Ovary (tissue), 10 donors: ENCODE measurements at places on chromosomes 13 and 19. TPM values are rescaled to one million over a fixed set of nuclear protein-coding genes. Genes with fewer than 3 reads are reported as not detected.
A peak's percentile ranks its signal among the peaks of the same experiment; 100 is the strongest.

DNA sequence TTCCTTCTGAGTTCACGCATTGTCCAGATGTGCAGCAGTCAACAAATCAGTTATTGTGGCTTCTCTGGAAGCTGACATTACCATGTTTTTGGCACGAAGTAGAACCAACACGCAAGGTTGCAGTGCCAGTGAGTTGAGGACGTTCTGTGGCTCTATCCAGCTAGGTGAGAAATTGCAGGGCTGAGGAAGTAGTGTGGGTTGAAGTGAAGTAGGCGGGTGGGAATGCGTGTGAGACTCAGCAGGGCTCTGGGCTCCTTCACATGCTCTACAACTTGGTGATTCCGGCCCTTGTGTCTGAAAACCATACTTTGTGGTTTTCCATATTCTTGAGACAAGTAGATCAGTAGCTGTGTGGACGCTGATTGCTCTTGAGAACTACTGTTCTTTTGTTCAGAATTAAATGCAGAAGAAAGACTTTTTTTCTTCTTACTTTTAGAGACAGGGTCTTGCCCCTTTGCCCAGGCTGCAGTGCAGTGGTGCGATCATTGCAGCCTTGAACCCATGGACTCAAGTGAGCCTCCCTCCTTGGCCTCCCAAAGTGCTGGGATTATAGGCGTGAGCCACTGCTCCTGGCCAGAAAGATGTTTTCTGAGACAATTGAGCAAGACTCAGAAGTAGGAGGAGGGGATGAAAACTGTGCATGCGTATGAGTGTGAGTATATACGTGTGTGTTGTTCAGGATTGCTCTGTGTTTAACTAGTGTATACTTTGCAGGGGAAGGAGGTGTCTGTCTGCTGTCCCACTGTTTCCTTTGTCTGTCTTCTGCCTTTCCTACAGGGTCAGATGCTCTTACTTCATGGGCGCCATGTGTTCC lies 46.2 kb downstream of the GATAD2A start:
- no peak for DNase-seq

DNA sequence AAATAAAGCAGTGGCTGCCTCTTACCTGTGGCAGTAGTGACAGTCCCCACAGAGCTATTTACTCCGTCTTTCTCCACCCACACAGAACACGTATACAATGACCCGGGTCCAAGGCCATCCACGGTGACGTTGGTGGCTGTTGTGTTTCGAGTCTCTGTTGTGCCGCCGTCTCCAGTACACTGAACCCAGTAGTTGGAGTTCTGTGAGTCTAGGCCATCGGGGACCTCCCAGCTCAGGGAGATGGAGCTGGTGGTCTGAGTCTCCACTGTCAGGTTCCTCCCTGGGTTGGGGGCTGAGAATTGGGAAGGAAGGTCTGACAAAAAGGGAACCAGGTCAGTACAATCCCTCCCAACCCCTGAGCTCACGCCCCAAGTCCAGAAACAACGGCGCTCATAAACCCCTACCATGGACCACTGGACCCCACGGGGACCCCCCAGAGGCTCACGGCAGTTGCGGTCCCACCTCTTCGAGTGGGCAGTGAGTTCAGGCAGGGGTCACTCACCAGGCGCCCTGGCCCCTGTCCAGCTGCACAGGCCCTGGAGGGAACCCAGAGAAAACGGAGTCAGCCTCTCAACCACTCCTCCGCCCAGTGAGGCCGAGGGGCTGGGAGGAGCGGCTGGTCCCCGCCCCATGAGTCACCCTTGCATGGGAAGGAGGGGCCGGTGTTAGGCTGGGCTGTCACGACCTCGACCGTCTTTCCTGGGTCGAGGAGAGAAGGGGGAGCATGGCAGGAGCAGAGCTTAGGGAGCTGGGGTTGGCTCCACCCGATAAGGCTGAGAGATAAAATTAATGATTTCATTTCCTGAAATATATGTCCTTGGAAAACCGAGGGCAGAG lies 2.4 kb downstream of the PTPRH start:
- DNase-seq = peak; percentile 73

DNA sequence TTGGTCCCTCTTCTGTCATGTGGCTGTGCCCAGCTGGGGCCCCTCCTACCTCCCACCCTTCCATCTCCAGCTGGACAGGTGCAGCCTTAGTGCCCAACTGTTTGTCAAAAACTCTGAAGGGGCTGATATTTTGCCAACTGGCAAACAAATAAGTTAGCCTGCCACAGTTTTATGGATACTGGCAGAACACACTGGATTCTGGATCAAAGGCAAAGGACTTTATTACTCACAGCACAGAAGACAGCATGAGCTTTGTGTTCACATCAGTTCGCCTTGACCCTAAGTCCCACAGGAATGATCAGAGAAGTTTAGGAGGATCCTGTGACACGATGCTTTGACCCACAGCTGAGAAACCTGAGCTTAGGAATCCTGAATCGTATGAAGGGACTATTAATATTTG lies 16.4 kb downstream of the KLK2 start:
- no peak for DNase-seq

DNA sequence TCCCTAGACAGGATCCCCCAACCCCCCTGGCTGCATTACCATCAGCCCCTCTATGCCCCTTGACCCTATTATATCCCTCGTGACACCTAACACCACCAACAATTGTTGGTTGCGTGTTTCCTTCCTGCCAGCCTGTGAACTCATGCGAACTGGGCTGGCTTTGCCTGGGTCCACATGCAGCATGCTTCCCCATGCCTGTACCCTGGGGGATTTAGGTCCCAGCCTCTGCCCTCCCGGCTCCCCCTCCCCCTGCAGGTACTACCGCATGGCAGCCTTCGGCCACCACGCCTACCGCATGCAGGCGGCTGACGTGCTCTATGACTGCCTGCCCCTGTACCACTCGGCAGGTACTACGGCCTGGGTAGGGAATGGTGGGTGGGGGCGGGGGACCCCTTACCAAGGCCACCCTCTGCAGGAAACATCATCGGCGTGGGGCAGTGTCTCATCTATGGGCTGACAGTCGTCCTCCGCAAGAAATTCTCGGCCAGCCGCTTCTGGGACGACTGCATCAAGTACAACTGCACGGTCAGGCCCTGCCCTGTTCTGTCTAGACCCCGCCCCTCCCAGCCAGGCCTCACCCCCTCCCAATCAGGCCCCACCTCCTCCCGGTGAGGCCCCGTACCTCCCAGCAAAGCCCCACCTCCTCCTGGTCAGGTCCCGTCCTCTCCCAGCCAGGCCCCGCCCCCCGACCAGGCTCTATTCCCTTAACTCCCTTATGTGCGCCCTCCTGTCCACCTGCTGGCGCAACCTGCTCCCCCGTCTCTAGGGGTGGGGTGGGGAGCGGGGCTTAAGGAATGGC lies 18.5 kb downstream of the SLC27A1 start:
- DNase-seq = no peak

- peak; percentile 68 for DNase-seq
Observed at GRCh38 chr19:1237754-1238368, at the start of gene CBARP. Gene CBARP (minus strand): TSS chr19:1238005. CDS start chr19:1236100, 1,905 bp downstream.

DNA sequence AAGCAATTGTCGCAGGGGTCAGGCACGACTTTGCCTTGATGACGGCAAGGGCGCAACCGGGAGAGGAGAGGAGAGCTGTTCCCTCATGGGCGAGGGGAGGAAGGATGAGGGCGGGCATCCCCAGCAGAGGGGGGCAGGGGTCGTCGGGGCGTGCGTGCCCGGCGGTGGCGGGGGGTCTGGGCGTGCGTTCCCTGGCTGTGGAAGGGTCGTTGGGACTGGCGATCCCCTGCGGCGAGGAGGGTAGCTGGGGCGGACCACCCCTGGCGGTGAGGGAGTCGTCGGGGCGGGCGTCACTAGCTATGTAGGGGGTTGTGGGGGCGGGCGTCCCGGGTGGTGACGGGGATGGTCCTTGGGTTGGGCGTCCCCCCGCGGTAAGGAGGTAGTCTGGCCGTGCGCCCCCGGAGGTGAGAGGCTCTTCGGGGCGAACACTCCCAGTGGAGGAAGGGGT lies 1.7 kb downstream of the COMP start:
- DNase-seq = no peak

DNA sequence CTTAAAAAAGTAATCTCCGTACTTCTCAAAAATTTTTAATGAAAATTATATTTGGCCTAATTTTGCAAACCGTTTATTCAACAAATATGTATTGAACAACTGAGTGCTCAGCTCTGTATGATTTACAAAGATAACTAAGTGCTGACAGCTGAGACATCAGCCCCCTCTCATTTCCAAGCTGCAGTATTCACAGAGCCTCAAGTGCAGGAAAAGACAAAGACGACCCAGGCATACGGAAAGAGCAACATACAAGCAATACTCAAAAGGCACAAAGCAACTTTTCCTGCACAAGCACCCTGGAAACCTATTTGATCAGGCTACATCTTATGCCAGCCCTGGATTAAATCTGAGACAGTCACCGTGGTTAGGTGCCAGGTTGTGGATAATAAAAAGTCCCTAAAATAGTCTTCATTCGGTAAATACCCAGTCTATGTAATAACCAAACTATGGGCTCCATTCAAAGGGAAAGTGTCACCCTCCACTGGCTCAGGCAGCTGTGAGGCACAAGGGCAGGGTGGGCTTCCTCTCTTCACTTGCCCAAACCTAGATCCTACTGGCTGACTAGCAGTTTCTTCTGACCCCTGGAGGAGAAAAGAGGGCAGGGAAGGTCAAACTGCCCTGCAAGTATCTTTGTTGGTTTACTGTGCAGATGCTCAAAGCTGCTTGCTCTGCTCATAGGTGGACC lies 65.5 kb downstream of the TBC1D4 start:
- no peak for DNase-seq

The BICRA gene
- polyA plus RNA-seq = 10.1 TPM

The ZNF30 gene
- polyA plus RNA-seq = 1.5 TPM

The ARL11 gene
- 0.93 TPM for polyA plus RNA-seq
